ENCODE measurements at places on chromosomes 6 and 20.

- no peak for DNase-seq
These were observed 211.5 kb upstream of the PROKR2 start for GRCh38 chr20:5528261-5528660.

GRCh38 chr20:39547546-39548408 lies 585.6 kb downstream of the DHX35 start:
- DNase-seq: no peak

GRCh38 chr6:89298680-89299465 lies 16.2 kb downstream of the GABRR2 start:
- DNase-seq: no peak

DNA sequence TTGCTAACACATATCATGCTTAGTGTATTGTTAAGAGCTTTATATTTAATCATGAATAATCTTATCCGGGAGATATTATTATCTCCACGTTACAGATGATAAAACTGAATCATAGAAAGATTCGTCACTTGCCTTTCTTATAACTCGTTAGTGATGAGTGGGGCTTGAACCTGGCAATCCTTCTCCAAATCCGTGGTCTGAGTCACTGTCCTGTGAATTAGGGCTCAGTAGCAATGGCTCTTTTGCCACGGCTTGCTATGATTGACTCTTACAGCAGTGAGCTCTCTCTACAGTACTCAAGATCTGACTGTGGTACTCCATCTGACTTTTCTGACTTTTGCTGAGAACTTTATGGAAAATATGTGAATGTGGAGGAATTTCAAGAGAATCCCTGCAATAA lies 246.9 kb downstream of the PACRG start:
- DNase-seq: no peak

Data from anterior cingulate cortex (tissue), 58 donors.